ENCODE measurements at places on chromosomes 7 and 10.

GRCh38 chr10:21432266-21432665 lies 93.2 kb downstream of the SKIDA1 start:
- no peak for DNase-seq

DNA sequence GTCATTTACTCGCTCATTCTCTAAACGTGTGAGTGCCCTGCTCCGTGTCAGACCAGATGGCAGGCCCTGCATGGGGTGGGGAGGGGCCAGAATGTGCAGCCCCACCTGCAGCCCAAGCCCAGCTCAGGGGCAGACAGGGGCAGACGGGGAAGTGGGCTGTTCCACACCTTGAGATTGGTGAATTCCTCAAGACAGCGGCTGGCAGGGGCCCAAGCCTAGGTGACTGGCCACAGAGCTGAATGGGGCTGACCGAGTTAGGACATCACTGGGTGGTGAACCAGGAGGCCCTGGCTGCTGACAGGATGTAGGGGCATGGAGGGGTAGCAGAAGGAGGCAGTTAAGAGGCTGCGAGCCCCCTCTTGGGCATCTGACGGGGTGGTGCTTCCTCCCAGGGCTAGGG lies 79.1 kb downstream of the MGMT start:
- no peak for DNase-seq

DNA sequence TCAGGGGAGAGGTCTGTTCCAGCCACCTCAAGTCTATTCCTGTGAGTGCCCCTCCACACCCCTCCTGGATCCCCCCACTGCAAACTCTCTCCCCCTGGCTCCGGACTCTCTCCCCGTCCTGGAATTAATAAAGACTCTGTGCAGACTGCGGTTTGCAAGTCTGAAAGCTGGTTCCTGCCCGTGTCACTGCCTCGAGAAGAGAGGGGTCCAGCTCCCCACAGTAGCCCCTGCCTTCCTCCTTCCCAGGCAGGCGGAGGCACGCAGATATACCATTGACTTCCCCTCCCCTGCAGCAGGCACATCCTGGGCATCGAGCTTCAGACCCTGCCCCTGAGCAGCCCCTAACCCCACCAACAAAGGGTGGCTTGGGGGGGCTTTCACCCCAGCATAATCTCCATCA lies 2.2 kb upstream of the ELN start:
- DNase-seq = no peak

- no peak for DNase-seq
Measured at GRCh38 chr7:27617651-27618381, 44.9 kb downstream of the HIBADH start.

DNA sequence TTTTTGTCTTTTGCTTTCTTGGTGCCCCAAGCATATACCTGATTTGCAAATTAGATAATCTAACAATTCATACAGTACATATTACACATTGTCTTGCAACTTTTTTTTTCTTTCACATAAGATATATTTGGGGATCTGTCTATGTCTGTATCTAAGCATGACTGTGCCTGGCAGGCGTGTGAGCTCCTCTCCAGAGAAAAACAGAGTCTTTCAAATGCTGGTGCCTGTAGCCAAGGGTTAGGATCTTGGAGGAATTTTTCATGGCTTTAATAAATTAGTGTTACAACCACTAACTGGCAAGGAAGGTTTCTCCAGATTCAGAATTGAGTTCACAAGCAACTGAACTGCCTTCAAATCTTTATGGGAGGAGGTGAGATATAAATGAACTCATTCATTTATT lies 14.8 kb upstream of the SLF2 start:
- no peak for DNase-seq

- no peak for DNase-seq
Measured at GRCh38 chr10:57979491-57979890, 288.2 kb downstream of the IPMK start.

- no peak for DNase-seq
Measured at GRCh38 chr10:76466836-76467503, 1035.5 kb downstream of the LRMDA start.

DNA sequence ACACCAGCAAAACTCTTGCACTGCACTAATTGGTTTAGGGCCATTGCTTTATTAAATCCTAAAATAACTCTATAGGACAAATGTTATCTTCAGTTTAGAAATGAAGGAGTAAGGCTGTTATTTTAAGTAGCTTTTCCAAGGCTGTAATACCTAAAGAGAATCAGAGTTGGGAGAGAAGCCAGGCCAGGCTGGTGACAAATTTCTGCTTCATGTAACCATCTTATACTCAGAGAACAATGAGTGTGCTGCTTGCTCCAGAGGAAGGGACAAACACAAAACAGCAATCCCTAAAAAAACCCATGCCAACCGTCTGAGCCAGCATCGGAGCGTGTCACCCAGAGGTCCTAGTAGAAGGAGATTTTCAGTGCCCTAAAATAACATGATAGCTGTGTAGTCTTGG lies 49.7 kb upstream of the TARP start:
- no peak for DNase-seq

DNA sequence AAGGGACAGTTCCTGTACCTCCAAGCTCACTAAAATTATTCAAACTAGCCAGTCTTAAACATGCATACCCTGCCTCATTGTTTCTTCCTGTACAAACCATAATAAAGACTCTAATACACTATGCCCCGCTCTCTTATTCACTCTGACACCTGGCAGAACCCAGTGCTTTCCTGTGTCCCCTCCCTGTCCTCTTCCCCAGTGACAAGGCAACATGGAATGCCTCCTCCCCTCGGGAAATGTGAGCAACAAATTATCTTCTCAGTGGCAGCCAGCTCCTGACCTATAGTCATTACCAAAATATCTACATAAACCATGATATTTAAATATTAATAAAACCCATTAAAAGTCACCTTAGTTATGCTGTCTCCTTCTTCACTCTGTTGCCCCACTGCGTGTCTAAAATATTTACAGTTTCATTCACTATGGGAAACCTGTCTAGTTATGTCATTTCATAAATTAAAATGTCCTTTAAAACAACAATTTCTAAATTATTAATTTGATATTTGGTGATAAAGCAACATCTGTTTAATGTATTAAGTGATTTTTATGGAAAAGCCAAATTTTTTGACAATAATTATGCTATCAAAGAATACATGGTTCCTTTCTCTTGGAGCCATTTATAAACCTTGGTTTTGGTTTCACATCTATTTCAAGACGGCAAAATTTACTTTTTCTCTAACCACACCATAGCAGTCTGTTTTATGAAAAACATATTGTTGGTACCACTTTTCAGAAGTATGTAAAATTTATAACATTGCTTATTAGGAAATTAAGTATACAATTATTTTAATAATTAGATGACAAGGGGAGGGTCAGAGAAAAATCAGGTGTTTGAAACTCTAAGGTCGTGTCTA lies 1355.2 kb downstream of the XPNPEP1 start:
- DNase-seq = no peak

GRCh38 chr10:110109511-110109910 lies 97.9 kb upstream of the MXI1 start:
- no peak for DNase-seq

DNA sequence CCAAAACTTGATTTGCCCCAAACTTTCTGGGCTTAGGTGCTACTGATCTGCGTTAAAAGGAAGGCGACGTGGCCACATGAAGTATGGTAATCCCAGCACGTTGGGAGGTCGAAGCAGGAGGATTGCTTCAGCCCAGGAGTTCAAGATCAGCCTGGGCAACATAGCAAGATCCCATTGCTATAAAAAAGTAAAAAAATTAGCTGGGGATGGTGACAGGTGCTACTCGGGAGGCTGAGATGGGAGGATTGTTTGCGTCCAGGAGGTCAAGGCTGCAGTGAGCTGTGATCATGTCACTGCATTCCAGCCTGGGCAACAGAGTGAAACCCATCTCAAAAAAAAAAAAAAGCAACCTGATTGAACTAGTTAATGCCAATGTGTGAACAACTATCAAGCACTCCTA lies 5.1 kb upstream of the CUL1 start:
- no peak for DNase-seq

DNA sequence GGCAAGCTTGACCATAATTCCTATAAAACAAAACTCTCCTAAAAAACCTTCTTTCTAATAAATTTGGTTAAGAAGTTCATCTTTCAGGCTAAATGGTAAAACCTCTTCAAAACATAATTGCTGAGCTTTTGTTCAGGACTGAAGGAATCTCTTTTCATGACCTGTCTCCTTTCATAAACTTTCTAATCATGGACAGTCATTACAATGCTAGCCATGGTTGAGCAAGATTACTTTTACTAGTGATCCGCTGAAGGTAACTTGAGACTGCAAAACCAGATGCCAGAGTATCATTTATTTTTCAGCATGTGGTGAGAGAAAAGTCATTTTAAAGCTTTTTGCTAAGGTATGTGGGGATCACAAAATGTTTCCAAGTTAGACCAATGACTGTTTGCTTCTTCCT lies 186.4 kb upstream of the RHOBTB1 start:
- DNase-seq = no peak

DNA sequence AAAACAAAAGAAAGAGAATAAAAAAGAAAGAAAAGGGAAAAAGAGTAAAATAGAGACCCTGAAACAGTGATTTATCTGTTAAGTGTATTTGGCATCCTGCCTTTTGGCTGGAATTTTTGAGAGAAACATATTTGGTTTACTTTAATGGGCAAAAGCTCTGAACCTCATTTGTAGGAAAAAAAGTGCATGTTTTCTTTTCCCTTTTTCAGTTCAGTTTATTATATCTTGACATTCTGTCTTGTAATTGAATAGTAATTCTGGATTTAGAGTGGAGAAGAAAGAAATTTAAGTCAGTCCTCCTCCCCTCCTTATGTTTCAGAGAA lies 69.5 kb downstream of the ARID5B start:
- DNase-seq = no peak

Data from NCI-H774 (cell line).